ENCODE measurements at places on chromosomes 3 and 15.

DNA sequence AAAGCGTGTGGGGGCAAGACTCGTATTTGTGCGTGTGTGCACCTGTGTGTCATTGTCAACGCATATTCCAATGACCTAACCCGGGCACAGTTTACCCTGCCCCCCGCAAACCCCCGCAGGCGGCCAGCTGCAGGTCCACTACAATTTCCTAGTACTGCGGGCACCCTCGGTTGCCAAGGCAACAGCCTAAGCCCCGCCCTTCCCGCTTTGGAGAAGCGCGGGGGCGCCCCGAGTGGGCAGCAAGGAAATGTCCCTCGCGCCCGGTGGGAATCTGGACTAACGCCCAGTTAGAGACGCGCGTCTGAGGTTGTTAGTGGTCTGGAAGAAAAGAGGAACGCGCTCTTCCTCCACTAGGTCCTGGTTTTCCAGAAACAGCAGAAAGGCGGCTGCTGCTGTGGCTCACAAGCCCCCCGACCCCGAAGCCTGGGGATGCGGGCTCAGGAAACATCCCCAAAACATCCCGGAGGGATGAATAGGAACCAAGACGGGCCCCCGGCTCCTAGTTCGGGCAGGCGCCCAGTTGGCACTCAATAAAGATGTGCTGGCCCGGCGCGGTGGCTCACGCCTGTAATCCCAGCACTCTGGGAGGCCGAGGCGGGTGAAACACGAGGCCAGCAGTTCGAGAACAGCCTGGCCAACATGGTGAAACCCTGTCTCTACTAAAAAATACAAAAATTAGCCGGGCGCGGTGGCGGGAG is 1.1 kb downstream of the ABHD14A start:
- DNase-seq = peak; percentile 60

- DNase-seq = no peak
These were observed 213.4 kb upstream of the PEX5L start for GRCh38 chr3:180250172-180250571.

GRCh38 chr15:81886591-81886990 is 159.2 kb downstream of the MEX3B start:
- no peak for DNase-seq

DNA sequence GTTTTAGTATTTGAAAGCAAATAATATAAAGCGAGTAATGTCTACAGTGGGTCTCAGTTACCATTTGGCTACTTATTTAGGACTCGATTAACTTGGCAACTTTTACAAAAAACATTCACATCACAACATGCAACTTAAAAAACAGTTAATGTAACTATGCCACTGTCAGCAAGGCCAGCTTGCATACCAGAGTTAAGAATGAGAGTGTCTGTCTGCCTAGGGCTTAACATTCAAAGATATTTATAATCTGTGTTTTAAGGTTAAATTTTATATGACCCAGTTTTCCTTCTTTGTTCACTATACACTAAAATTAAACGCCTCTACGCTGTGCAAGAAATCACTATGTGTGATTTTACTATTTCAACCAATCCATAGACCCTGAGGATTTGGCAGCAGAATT is 5.2 kb upstream of the CDAN1 start:
- DNase-seq = no peak

DNA sequence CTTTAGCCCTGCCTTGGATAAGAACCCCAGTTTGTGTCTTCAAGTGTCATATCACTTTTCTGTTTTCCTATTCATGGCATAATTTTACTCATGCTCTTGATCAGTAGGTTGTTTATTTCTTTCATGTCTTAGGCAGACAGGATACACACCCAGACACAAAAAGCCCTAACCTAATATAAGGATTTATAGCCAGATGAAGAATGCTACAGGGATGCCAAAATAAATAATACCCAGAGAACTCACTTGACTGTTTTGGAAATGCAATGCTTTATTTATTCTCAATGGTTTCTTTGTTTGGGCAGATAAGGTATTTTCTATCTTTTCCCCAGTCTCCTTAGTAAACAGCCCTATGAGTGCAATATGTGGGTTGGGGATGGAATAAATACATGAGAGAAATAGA is 424.0 kb upstream of the PDZRN3 start:
- DNase-seq = no peak

DNA sequence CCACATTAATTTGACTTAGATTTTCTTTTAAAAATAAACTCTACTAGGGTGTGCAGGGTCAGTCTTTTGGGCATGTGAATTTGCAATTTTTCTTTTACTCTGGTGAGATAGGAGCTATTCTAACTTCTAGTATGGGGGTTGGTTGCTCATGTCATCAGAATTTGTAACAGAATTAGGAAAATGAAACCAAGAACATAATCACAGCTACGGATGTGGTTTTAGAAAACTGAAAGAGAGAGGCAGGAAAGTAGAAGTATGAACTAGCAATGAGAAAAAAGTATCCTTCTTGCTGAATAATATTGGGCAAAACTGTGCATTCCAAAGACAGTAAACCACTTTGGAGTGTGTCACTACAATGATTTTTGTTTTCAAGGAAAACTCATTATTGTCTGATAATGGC is 43.3 kb downstream of the ADPGK start:
- DNase-seq = no peak

GRCh38 chr15:81222007-81222406 is 25.3 kb downstream of the IL16 start:
- DNase-seq = no peak

DNA sequence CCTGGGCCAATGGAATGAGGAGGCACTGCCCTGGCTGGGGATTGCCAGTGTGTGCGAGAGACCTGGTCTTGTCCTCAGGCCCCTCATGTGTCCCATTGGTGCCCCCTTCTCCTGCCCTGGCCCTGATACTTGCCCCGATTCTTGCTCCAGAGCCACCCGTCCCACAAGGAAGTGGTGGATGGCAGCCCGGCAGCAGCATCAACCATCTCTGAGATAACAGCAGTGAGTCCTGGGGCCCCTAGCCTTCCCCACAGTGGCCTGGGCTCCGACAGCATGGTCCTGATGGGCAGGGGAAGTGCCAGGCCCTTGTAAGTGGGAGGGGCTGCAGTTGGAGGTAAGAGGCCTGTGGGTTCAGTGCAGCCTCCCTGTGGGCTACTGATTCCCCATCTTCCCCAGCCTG is 15.4 kb downstream of the VILL start:
- no peak for DNase-seq

- no peak for DNase-seq
These were observed 99.6 kb downstream of the FAM43A start for GRCh38 chr3:194785315-194785714.

GRCh38 chr3:11136830-11137626 is 17.3 kb upstream of the HRH1 start:
- DNase-seq = peak; percentile 100

- DNase-seq = no peak
These were observed 14.2 kb downstream of the MAP4 start for GRCh38 chr3:48001991-48002390.

DNA sequence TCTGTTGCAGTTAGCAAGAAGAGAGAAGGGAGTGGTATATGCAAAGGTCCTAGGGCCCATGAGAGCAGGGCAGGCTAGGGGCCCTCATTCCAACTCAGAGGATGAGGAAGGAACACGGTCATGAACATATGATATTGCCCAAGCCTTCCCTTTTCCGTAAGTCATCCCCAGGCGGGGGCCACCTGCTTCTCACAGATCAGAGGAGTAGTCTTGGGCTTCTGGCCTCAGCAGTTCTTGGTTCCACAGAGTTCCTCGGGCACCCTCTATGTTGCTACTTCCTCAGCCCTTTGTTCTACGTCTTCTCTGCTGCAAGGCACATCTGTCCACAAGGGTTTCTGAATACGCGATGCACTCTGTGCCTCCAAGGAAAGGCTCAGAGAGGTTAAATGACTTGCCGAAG is 25.3 kb downstream of the EPHB3 start:
- no peak for DNase-seq

DNA sequence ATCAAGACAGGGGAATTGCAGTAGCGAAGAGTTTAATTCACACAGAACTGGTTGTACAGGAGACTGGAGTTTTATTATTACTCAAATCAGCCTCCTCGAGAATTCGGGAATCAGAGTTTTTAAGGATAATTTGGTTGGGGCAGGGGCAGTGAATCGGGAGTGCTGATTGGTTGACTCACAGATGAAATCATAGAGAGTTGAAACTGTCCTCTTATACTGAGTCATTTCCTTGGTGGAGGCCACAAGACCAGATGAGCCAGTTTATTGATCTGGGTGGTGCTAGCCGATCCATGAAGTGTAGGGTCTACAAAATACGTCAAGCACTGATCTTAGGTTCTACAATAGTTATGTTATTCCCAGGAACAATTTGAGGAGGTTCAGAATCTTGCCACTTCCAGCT is 5.3 kb upstream of the ZNF770 start:
- DNase-seq = no peak

DNA sequence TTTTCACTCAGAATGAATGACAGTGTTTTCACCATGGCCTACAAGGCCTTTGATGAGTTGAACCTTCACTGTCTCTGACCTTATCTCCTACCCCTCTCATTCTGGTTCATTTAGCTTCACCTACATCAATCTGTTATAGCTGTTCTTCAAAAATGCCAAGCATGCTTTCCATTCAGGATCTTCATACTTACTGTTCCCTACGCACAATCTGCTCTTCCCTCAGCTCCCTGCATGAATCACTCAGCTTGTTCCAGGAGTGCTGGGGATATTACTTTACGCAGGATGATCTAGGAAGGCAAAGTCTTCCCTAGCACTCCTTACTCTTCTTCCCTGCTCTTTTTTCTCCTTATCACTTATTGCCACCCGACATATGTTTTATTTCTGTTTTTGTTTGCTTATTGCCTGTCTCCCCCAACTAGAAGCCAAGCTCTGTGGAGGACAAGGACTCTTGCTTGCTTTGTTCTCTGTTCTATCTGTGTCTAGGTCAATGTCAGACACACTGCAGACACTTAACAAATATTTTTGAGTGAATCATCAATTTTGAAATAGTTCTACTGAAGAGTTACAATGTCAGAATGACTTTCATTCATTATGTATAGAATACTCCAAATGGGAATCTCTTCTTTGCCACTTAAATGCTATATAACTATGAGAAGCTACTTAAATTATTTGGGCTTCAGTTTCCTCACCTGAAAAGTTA is 238.3 kb upstream of the FEZF2 start:
- DNase-seq = peak; percentile 85

DNA sequence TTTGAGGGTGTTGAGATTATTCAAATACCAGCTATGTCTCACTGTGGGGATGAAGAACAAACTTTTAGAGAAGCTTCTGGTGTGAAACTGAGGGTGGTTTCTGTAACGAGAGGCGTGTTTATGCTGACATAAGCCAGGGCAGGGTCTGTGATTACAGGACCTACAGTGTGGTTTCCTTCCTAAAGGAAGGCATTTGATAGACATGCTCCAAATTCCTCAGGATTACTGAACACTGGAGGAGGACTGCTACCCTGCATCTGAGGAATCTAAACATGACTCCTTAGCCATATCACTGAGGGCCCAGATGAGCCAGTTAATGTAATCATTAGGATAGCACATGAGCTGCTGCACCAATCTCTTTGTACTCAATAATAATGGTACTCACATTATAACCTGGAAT is 328.4 kb upstream of the UMPS start:
- peak; percentile 96 for DNase-seq

GRCh38 chr3:114899186-114899931 is 247.7 kb downstream of the ZBTB20 start:
- peak; percentile 2 for DNase-seq

GRCh38 chr15:96870580-96870979 is 540.1 kb downstream of the NR2F2 start:
- no peak for DNase-seq

DNA sequence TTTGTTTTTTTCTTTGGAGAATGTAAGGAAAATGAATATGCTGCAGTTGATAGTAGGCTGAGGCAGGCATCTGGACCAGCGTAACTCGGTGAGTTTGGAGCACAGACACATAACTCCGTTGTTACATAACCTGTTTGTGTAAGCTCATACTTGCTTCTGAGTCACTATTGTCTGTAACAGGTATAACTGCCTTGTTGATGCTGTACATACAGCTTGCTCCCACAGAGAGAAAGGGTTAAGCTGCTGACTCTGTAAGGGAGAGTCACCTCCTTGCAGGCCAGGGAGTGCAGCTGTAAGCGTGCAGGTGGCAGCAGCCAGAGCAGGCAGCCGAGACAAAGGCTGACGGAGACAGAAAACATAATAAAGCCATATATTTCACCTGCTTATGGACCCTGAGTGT is 20.4 kb downstream of the RETNLB start:
- DNase-seq = no peak

DNA sequence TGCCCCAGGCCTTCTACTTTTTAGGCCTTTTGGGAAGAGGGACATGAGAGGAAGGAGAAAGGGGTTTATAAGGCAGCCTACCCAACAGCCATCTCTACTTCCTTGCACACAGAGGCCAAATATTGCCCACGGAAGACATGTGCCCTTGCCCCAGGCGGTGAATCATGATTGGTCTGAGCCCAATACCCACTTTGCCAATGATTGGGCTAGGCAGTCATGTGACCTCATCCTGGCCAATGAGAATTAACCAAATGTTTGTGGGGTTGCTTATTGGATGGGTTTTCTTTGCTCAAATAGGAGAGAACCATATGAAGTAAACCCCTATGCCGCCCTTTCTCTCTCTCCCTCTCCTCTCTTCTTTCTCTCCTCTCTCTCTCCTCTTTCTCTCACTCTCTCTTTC is 42.2 kb upstream of the ATP1B3 start:
- no peak for DNase-seq

GRCh38 chr3:138093721-138094120 is 21.7 kb downstream of the DZIP1L start:
- DNase-seq = peak; percentile 63

- DNase-seq = peak; percentile 8
These were observed 338.3 kb upstream of the ZNF385D start for GRCh38 chr3:22089284-22089683.

GRCh38 chr15:51170882-51171633 is 76.4 kb upstream of the TNFAIP8L3 start:
- no peak for DNase-seq

GRCh38 chr15:48891232-48891765 is 13.4 kb downstream of the EID1 start:
- DNase-seq = no peak

DNA sequence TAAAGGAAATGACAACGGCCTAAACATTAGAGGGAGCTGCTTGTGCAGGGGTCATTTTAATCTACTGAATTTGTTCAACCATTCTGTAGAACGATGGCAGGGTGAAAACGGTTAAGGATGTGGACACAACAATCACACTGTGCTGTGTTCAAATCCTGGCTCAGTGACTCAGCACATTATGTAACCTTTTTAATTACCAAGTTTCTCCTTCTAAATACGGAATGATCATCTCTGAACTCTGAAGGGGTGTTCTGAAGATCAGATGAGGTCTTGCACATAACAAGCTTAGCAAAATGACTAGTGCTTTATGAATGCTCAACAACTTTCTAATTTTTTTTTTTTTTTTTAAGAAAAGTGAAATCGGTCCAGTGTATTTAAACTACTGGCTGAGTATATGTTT is 592.8 kb downstream of the FOXP1 start:
- no peak for DNase-seq

DNA sequence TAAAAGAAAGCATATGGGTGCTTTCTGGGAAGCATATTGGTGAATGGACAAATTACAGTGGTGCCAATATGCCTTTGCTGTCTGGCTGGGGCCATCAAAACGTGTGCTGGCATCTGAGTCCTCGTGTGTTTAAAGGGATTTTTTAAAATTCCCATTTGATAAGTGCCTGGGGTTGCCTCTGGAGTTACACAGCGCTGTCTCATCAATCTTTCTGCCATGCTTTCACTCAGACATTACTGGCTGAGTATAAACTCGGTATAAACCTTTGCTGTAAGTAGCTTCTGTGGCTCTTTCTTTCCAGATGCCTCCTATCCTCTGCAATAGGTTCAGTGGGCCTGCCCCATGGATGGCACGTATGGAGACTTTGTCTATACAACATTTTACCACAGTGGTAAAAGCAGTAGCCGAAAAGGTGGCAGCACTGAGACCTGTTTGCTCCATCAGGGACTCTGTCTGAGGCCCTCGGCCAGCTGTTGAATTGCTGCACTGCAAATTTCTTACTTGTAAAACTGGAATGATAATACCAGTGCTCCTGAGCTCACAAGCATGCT is 195.5 kb downstream of the LPP start:
- DNase-seq = peak; percentile 46

Data from amniotic epithelial cell (primary cell).